ENCODE measurements at places on chromosomes 5 and 9.

DNA sequence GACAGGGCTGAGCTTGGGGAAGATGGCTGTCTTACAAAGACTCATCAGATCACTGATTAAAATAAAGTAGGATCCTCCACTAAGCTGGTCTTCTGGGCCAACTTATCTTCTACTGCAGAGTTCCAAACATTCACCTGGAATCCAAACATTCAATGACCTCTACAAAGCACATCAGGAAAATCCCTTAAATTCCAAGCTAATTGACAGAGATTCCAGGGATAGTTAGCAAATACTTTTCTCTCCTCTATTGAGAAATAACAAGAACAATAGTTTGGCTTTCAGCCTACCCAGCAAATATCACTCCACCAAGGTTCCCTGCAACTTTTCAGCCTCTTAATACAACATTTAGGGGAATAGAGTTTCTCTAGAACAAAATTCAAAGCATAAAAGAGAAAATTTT is 140.6 kb upstream of the LIFR start:
- DNase-seq = no peak

GRCh38 chr5:56152437-56152836 is 80.7 kb downstream of the ANKRD55 start:
- DNase-seq = no peak

GRCh38 chr5:173056783-173057061 is 570 bp downstream of the CREBRF start:
- DNase-seq = peak; percentile 74

- no peak for DNase-seq
Observed at GRCh38 chr9:119526698-119527097, 157.5 kb upstream of the BRINP1 start.
